ENCODE measurements at places on chromosomes 11 and 22.

DNA sequence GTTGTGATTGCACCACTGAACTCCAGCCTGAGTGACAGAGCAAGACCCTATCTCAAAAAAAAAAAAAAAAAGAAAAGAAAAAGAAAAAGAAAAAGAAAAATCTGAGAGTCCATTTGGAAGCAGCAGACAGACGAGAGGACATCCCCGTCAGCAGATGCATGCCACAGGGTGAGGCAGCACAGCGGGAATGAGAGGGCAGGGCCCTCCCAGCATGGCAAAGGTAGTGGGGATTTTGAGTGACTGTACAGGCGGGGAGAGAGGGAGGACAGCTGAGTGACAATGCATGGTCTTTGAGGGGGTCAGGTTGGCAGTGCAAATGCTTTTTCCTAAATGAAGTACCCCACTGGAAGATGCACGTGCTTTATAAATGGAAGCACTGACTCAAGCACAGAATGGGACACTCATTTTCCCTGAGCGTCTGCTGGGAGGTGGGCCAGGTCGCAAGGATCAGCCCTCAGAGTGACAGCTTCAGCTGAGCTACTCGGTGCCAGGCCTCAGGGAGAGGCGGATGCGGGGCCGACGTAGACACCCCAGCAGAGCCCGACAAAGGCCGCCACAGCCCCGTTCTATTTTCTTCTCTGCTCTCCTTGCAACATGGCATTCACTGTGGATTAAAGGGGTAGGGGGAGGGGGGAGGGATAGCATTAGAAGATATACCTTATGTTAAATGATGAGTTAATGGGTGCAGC, 113.5 kb downstream of the SHANK2 start:
- DNase-seq = no peak

DNA sequence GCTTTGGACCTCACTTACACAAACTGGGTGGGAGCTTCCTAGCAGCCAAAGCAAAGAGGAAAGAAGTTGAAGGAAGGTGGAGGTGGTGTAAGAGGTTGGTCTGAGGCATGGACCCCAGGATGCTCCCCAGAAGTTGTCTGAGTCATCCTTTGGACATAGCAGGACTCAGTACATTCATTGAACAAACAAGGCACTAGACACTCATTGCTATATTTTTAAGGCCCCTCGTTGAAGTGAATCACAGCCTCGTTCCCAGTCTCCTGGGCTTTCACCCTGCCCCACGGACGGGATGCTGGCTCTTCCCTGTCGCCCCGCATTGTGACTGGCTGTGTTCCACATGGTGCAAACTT, 95.9 kb upstream of the FGF3 start:
- no peak for DNase-seq

GRCh38 chr11:94938095-94939055, 35.0 kb downstream of the CWC15 start:
- DNase-seq = no peak

DNA sequence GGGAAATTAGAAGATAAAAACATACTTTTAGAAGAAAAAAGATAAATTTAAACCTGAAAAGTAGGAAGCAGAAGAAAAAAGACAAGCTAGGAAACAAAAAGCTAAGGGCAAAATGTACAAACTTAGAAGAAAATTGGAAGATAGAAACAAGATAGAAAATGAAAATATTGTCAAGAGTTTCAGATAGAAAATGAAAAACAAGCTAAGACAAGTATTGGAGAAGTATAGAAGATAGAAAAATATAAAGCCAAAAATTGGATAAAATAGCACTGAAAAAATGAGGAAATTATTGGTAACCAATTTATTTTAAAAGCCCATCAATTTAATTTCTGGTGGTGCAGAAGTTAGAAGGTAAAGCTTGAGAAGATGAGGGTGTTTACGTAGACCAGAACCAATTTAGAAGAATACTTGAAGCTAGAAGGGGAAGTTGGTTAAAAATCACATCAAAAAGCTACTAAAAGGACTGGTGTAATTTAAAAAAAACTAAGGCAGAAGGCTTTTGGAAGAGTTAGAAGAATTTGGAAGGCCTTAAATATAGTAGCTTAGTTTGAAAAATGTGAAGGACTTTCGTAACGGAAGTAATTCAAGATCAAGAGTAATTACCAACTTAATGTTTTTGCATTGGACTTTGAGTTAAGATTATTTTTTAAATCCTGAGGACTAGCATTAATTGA, 1.0 kb downstream of the MALAT1 start:
- no peak for DNase-seq

DNA sequence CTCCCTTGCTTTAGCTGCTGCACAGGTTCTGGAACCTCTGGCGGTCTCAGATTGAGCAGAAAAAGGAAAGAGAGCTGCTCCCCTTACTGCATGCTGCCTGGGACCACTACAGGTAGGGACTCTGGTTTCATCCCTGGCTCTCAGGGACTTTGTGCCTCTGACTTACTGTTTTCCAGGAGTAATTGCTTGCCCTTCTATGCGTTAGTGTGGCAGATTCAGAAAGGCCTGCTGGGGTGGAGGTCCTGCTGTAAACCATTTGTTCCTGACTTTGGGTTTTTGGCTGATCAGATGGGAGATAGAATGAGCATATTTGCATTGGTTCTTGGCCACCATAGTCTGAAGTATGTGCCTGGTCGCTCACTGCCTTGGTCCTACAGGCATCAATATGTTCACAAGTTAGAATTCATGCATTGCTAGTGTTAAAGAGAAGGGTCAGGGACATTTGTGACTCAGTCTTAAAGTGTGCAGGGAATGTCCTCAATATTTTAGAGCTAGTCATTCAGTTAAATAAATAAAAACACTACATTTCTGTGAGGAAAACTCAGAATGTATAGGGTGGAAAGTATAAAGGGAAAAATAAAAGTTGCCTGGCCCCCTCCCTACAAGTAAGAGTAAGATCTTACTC, 78.0 kb downstream of the PISD start:
- no peak for DNase-seq

GRCh38 chr11:27973851-27974536, 134.0 kb downstream of the KIF18A start:
- DNase-seq = no peak

Measured in hypothalamus (tissue), 51 donors.